Activated CD4-positive, alpha-beta T cell treated with anti-CD3 and anti-CD28 coated beads for 4 hours (primary cell): ENCODE measurements at places on chromosomes 3 and 15.

DNA sequence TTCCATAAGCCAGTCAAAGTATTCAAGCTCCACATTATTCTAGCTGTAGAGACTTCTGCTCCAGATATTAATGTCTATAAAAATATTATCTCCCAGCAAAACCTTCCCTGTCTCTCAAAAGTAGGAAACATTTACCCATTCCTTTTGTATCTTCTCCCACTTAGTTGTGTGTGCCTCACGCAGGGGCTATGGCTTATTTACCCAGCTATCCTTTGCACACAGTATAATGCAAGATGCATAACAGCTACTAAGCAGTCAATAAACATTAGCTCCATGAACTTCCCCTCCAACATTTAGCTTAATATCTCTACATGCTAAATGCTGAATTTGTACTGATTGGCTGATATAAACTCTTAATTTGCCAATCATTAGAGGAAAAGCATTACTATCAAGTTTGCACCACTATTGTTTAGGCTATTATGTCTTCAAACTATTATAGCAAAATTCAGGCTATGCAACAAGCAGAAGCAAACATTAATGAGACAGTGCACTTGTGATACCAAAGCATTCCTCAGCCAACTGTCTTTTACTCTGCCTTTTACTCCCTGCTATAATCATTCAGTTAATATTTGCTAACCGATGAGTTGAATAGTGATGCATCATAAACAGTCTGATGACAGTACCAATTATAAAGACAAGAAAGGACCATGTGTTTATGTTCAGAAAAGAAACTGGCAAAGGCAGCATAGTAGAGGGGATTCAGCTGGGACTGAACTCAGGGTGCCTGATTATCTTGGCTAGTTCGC is 81.2 kb downstream of the PLCH1 start:
- no peak for DNase-seq

DNA sequence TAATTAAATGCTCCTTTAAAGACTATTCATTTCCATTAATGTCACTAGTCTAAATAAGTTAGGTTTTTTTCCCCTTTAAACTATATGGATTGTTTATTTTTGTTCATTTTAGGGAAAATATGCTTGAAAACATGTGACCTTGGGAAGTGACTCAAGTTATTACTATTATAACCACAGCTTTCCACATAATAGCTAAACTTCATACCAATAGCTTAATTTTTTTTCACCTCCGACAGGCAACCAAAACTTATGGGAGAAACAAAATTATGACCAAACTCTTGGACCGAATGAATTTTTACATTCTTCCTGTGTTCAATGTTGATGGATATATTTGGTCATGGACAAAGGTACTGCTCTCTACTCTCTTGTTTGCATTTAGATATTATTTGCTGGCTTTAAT is 16.2 kb downstream of the CPA3 start:
- DNase-seq, result no peak

DNA sequence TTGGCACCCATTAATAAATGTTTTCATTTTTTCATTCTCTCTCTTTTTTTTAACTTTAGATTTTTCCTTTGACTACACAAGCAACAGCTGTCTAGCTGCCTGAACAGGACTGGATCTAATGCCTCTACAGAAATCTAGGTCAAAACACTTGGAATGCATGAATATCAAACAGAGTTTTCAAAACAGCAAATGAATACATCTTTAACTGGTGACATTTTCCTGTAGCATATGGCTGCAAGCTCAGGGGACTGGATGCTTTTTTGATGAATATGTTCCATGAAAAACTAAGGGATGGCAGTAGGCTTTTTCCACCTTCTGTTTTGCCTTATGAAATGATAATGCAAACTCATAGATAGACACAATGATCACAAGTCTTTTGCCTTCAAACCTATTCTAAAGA is 661.7 kb downstream of the MCTP2 start:
- no peak for DNase-seq

DNA sequence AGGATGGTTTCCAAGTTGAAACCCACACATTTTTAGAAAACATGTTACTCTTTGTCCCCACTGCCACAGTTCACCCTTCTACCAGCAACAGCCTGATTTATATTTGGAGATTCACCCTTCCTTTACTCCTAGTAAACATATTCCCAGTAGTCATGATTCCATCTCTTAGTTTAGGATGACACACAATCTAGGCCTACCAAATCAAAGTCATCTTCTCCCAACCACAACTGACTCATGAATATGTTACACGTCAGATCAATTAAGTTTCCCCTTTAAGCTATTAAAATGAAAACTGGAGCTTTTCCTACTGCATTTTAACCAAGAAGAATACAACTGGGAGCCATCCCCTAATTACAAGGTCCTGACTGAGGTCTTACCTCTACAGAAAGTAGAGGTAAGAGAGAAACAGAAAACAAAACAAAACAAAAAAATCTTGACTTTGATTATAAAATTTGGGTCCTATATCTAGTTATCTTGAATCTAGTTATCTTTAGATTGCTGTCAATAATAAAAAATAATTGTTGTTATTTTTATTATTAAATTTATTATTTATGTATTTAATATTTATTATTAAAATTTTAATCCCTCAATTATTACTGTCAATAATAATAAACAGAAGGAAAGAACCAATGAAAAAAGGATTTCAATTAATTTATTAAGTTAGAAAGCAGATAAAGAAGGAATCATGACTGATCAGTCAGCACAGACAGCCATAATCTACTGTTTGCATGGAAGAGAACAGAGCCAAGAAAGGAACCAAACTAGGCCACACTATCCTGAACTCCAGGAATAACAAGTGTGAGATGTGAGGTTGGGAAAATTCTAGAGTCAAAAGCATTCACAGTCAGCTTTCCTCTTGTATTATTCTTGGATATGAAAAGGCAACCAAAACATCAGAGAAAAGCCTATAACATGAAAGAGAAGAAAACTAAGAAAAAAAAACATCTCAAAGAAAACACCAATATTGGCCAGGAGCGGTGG is 12.5 kb downstream of the DPH6 start:
- no peak for DNase-seq

DNA sequence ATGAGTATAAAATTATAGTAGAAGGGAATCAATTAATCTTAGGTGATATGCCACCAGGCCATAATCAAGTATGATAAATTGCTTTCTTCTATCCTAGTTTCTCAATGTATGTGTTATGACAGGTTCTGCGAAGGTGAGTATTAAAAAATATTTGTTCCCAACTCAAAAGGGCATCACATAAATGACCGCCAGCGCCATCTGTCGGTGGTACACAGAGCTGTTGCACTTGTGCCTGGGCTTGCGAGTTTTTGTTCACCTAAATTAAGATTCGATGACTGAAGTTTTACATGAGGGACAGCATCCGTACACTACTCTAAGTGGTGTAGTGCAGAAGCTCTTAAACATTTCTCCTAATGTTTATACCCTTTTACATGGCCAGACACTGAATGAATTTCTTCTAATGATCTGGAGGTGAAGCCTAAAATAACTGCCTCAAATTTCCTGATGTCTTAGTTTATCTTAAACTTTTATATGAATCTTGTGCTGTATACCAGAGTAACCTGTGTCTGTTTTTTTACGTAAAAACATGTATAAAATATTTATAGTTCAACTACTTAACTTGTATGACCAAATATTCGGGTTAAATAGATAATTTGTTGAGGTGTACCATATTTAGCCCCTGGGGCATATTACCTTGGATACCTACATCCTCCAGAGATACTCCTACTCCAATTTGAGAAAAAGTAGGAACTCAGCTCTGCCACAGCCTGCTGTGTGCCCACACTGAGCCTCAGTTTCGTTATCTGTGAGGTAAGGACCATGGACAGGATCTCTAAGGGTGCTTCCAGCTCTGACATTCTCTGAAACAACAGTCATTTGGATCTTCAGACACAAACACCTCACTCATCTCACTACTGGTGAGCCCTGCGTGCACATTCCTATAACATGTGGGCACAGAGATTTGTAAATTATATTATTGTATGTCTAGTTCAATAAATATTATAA is 365.6 kb downstream of the MAGI1 start:
- DNase-seq, result no peak

DNA sequence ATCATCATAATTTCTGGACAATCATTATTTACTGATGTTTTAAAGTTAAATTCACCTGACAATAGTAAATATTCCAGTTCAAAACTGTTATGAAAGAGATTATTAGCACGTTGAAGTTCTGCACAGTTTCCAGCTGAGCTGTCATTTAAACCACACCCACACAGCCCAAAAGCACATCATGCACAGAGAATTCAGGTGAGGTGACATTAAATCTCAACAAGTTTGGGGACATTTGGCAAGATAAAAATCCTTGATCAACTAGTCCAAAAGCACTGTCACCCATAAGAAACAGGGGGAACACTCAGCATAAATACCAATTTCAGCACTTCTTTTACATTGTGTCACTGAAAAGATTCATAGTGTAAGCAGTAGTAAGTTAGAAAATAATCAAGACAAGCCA is 6.9 kb downstream of the NCEH1 start:
- DNase-seq, result no peak

DNA sequence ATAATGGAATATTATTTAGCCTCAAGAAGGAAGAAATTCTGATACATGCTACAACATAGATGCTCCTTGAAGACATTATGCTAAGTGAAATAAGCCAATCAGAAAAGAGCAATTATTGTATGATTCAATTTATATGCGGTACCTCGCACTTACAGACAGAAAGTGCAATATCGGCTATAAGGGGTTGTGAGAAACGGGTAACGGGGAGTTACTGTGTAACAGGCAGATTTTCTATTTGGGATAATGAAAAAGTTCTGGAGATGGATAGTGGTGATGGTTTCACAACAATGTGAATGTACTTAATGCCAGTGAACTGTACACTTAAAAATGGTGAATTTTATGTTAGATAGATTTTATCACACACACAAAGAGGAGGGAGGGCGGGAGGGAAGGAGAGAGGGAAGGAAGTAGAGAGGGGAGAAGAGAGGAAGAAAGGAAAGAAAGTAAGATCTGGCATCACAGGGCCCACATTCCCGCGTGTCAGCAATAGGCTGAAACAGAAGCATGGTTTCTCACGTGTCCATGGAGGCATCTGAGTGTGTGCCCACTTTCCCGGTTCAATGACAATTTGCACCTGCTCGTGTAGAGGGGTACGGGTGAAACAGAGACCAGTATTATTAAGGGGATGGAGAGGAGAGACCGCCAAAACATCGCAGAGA is 700 bp upstream of the BLM start:
- DNase-seq, result no peak

- DNase-seq, result no peak
Observed at GRCh38 chr3:189363590-189364255, 192.0 kb downstream of the TPRG1 start.

GRCh38 chr15:78229431-78230406 is 4.6 kb downstream of the ACSBG1 start:
- DNase-seq, result no peak

- peak; percentile 33 for DNase-seq
Observed at GRCh38 chr15:70508561-70509281, 254.6 kb downstream of the UACA start.

DNA sequence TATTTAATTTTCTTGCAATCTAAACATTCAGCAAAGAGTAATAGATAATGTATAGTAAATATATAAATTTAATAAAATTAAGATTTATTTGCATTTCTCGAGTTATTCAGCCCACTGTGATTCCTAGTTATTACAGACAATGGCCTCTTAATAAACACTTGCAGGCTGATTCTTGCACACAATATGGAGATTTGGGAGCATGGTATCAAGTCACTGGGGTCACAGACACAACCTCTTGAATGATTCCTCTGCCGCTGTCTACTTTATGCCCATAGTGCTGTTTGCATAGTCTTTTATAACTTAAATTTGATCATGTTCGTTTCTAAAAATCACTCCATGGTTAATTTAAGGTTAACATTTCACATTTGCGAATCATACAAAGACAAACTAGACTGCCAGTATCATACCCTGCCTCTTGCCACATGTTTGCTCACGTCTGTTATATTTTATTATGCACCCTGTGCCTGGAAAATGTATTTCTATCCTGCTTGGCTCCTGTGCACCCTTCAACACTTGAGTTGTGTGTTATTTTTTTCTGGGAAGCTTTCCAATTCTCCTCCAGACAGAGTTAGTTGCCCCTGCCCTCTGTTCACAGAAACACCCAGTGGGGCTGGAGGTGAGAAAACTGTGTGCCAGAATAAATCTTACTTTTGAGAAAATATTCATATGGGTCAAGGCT is 206.3 kb upstream of the ROBO1 start:
- DNase-seq, result no peak
